T-helper 17 cell (primary cell): ENCODE measurements at places on chromosomes 1 and 21. TPM values are rescaled to one million over a fixed set of nuclear protein-coding genes. Genes with fewer than 3 reads are reported as not detected.

- H3K27me3 ChIP-seq, result peaks cover 40% of the 10 kb centered on the region
- H3K4me3 ChIP-seq, result no peak overlapping the region
- H3K36me3 ChIP-seq, result peaks cover 2% of the 10 kb centered on the region
- peaks cover 2% of the 10 kb centered on the region for H3K4me1 ChIP-seq
Measured at GRCh38 chr1:212544110-212544509, 64.5 kb upstream of the ATF3 start.

- no peak overlapping the region for H3K4me3 ChIP-seq
- H3K27ac ChIP-seq, result no peak overlapping the region
- H3K27me3 ChIP-seq, result no peaks in the 10 kb centered on the region
- H3K4me1 ChIP-seq, result peaks cover 2% of the 10 kb centered on the region
- no peak for DNase-seq
Measured at GRCh38 chr1:194629011-194629410, 1442.6 kb upstream of the B3GALT2 start.

PDPN gene
- total RNA-seq, result not detected

DNA sequence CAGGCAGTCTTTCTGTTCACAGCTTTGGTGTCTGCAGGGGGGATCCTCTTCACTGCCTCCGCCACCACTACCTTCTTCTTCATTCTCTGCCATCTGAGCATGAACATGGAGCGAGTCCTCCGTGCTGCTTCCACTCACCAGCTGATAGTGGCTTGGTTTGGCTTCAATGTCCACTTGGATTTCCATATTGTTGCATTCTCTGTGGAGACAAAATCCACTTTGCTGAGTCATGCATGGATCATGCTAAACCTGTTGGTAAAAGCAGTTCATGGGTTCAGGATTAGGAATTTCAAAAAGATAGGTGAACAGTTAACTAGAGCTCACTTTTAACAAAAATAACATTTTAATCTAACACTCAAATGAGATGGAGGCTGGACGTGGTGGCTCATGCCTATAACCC is 27.5 kb downstream of the RNF19B start:
- peak overlapping the region; percentile 90 for H3K27ac ChIP-seq
- H3K4me1 ChIP-seq, result peaks cover 13% of the 10 kb centered on the region
- DNase-seq, result no peak
- H3K27me3 ChIP-seq, result no peaks in the 10 kb centered on the region
- peaks cover 5% of the 10 kb centered on the region for H3K36me3 ChIP-seq
- H3K4me3 ChIP-seq, result no peak overlapping the region

- DNase-seq, result no peak
- peak overlapping the region; percentile 97 for H3K27ac ChIP-seq
- H3K27me3 ChIP-seq, result no peaks in the 10 kb centered on the region
- H3K4me3 ChIP-seq, result peak overlapping the region; percentile 8
- peaks cover 35% of the 10 kb centered on the region for H3K4me1 ChIP-seq
Measured at GRCh38 chr1:193416226-193417024, 230.0 kb upstream of the B3GALT2 start.

DNA sequence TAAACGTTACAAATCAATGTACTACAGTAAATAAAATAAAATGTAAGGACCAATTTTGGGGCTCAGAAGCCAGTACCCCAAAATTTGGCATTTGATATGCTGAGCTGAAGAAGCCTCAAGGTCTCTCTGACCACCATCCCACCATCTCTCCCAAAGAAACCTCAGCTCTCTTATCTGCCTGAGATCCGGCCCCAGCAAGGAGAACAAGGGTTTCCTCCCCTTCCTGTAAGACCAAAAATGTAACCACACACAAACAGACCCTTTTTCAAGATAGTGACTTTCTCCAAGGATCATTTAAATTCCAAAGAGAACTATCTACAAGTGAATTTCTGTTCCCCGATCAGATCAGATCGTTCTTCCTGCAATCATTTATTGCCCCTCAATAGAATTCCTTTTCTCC is 68.1 kb upstream of the SLC45A1 start:
- no peak overlapping the region for H3K27ac ChIP-seq
- H3K36me3 ChIP-seq, result peaks cover 2% of the 10 kb centered on the region
- no peak for DNase-seq

DNA sequence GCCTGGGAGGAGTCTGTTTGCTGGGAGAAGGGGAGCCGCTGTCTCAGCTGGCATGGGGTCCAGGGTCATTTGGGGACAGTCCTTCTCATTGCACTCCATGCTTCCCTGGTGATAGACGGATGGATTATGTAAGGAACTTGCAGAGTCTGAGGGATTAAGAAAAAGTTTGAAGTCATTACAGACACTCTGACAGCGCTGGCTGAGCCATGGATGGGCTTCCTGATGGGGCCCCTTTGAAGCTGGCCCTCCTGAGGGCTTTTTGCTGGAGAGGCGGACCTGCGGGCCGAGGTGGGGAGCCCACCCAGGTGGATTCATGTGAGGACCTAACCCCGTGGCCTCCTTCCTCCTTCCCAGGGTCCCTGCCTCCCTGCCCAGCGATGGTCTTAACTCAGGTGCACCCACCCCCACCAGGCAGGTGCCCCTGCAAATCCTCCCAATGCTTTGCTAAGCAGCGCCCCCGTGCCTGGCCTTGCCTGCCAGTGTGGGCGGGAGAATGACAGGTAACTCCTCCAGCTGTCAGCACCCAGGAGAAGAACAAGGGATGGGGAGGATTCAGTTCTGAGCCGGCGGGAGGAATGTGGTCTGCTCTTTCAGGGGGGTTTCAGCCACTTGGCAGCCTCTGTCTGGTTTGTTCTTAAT is 24.2 kb upstream of the C1orf174 start:
- DNase-seq, result no peak
- peaks cover 2% of the 10 kb centered on the region for H3K36me3 ChIP-seq
- H3K4me3 ChIP-seq, result no peak overlapping the region
- peaks cover 10% of the 10 kb centered on the region for H3K27me3 ChIP-seq

SERPINC1 gene
- total RNA-seq, result not detected

SERINC2 gene
- 0.32 TPM for total RNA-seq

MYBPH gene
- total RNA-seq, result not detected

GRCh38 chr1:204493984-204494280 is 673 bp downstream of the PIK3C2B start:
- peak overlapping the region; percentile 94 for H3K27ac ChIP-seq
- H3K4me1 ChIP-seq, result peaks cover 57% of the 10 kb centered on the region
- peaks cover 4% of the 10 kb centered on the region for H3K27me3 ChIP-seq
- peaks cover 2% of the 10 kb centered on the region for H3K36me3 ChIP-seq
- peak overlapping the region; percentile 93 for H3K4me3 ChIP-seq
- DNase-seq, result peak; percentile 33

- H3K27ac ChIP-seq, result no peak overlapping the region
- H3K4me3 ChIP-seq, result no peak overlapping the region
Measured at GRCh38 chr1:48031676-48032075, 34.5 kb upstream of the TRABD2B start.

KCNQ4 gene
- total RNA-seq, result 0.17 TPM

ZMYND12 gene
- total RNA-seq, result 0.68 TPM

- no peak overlapping the region for H3K4me3 ChIP-seq
- no peaks in the 10 kb centered on the region for H3K4me1 ChIP-seq
- no peaks in the 10 kb centered on the region for H3K36me3 ChIP-seq
- no peak for DNase-seq
- H3K27me3 ChIP-seq, result peaks cover 16% of the 10 kb centered on the region
Measured at GRCh38 chr1:92188436-92189255, 29.1 kb upstream of the C1orf146 start.

DNA sequence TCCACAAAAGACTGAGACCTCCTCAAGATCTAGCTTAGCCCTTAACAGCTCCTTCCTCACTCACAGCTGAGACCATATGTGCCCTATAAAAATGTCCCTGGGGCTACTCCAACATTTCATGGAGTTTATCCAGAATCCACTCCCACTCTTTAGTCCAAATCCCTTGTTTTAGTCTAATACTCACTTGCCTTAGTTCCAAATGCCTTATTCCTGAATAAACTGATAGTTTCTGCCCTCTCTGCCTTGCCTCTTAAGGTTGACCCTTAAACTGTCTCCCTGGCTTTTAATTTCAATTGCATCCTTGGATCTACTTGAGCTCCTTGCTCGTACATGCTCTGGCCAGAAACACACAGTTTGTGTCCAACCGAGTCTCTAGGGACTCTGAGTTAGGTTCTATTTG is 47.3 kb upstream of the LYPLAL1 start:
- H3K27me3 ChIP-seq, result peaks cover 20% of the 10 kb centered on the region
- no peak overlapping the region for H3K27ac ChIP-seq
- H3K4me1 ChIP-seq, result no peaks in the 10 kb centered on the region
- no peak for DNase-seq
- no peaks in the 10 kb centered on the region for H3K36me3 ChIP-seq

- H3K36me3 ChIP-seq, result peaks cover 2% of the 10 kb centered on the region
- DNase-seq, result no peak
- H3K27ac ChIP-seq, result no peak overlapping the region
- peaks cover 57% of the 10 kb centered on the region for H3K27me3 ChIP-seq
- no peaks in the 10 kb centered on the region for H3K4me1 ChIP-seq
Measured at GRCh38 chr1:111364690-111365089, 62.8 kb downstream of the OVGP1 start.

- H3K36me3 ChIP-seq, result peaks cover 5% of the 10 kb centered on the region
- H3K27ac ChIP-seq, result peak overlapping the region; percentile 98
- peak overlapping the region; percentile 86 for H3K4me3 ChIP-seq
- DNase-seq, result no peak
- H3K27me3 ChIP-seq, result no peaks in the 10 kb centered on the region
Measured at GRCh38 chr1:234409328-234409727, 36.1 kb downstream of the COA6 start.

- no peaks in the 10 kb centered on the region for H3K4me1 ChIP-seq
- H3K27ac ChIP-seq, result no peak overlapping the region
- no peak overlapping the region for H3K4me3 ChIP-seq
- no peaks in the 10 kb centered on the region for H3K36me3 ChIP-seq
Measured at GRCh38 chr1:199394856-199395255, 632.7 kb upstream of the NR5A2 start.

GRCh38 chr1:65208563-65208973 is 60.6 kb downstream of the AK4 start:
- H3K36me3 ChIP-seq, result peaks cover 3% of the 10 kb centered on the region
- H3K27me3 ChIP-seq, result peaks cover 37% of the 10 kb centered on the region
- no peak for DNase-seq
- H3K4me3 ChIP-seq, result no peak overlapping the region
- no peak overlapping the region for H3K27ac ChIP-seq

SLC6A17 gene
- not detected for total RNA-seq

- H3K27ac ChIP-seq, result no peak overlapping the region
- H3K27me3 ChIP-seq, result peaks cover 1% of the 10 kb centered on the region
- no peak for DNase-seq
Measured at GRCh38 chr1:84721152-84721551, 30.9 kb upstream of the SSX2IP start.

- no peak for DNase-seq
- no peak overlapping the region for H3K4me3 ChIP-seq
- H3K4me1 ChIP-seq, result no peaks in the 10 kb centered on the region
- no peaks in the 10 kb centered on the region for H3K36me3 ChIP-seq
Measured at GRCh38 chr1:195899762-195900352, 708.4 kb downstream of the KCNT2 start.

TCHHL1 gene
- not detected for total RNA-seq

LRRC71 gene
- not detected for total RNA-seq

LRRC53 gene
- not detected for total RNA-seq

SH3BP5L gene
- total RNA-seq, result 13.3 TPM

S100A12 gene
- total RNA-seq, result 2.0 TPM

- no peak overlapping the region for H3K4me3 ChIP-seq
- H3K36me3 ChIP-seq, result no peaks in the 10 kb centered on the region
- H3K27ac ChIP-seq, result no peak overlapping the region
Measured at GRCh38 chr1:30521261-30521865, 202.0 kb downstream of the MATN1 start.

SH2D2A gene
- 137 TPM for total RNA-seq

SYT14 gene
- total RNA-seq, result not detected

GPR157 gene
- 5.6 TPM for total RNA-seq

DNA sequence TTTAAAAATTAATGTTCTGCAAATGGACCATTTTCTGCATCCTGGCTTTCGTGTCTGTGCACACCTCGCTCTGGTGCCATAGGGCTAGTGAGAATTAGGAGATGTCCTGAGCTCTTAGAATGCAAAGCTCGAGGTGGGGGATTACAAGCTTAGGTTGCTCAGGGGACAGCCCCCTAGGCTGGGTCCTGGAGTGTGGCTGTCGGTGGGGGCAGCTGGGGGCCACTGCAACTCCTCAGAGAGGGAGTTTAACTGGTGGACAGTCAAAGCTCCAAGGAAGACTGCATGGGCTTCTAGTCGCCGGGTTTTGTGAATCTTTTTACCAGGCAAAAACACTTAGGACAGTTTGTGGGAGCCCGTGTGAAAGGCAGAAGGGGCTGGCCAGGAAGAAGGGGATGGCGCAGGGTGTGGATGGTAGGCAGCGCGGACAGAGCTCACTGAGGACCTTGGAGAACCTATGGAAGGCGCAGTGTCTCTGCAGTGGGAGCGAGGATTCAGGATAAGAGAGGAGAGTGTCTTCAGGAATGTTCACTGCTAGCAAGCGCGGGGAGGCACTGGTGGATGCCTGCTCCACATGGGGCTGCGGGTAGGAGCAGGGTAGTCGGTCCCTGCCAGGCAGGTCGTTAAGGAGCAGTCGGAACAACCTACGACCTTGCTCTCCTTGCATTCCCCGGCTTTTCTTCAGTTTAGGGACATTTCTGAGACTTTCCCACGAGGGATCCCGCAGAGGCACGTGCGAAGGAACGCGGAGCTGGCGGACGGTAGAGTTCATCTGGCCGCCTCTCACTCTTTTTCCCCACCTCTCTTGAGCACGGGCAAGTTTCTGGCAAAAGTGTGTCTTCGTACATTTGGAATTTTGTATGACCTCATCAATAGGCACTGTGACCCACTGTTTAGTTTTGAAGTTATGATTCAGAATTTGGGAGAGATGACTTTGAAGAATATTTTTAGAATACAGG is 12.9 kb upstream of the KCNE1 start:
- H3K36me3 ChIP-seq, result peaks cover 2% of the 10 kb centered on the region
- no peak for DNase-seq
- no peaks in the 10 kb centered on the region for H3K27me3 ChIP-seq
- no peak overlapping the region for H3K27ac ChIP-seq

AVPR1B gene
- total RNA-seq, result not detected

GRCh38 chr1:238139713-238140112 is 249.0 kb upstream of the ZP4 start:
- H3K27ac ChIP-seq, result no peak overlapping the region
- H3K36me3 ChIP-seq, result no peaks in the 10 kb centered on the region
- no peaks in the 10 kb centered on the region for H3K27me3 ChIP-seq
- no peak overlapping the region for H3K4me3 ChIP-seq
- no peak for DNase-seq

VHLL gene
- not detected for total RNA-seq

PTCH2 gene
- 1.7 TPM for total RNA-seq

- H3K27me3 ChIP-seq, result peaks cover 50% of the 10 kb centered on the region
- H3K36me3 ChIP-seq, result peaks cover 2% of the 10 kb centered on the region
- peaks cover 6% of the 10 kb centered on the region for H3K4me1 ChIP-seq
- no peak overlapping the region for H3K27ac ChIP-seq
- no peak overlapping the region for H3K4me3 ChIP-seq
Measured at GRCh38 chr1:205961405-205961804, 18.1 kb upstream of the SLC26A9 start.

EPS8L3 gene
- not detected for total RNA-seq

FABP3 gene
- not detected for total RNA-seq
